Neural progenitor cell (in vitro differentiated cells): ENCODE measurements at places on chromosomes 5 and 9. TPM values are rescaled to one million over a fixed set of nuclear protein-coding genes. Genes with fewer than 3 reads are reported as not detected.
A peak's percentile ranks its signal among the peaks of the same experiment; 100 is the strongest.

DNA sequence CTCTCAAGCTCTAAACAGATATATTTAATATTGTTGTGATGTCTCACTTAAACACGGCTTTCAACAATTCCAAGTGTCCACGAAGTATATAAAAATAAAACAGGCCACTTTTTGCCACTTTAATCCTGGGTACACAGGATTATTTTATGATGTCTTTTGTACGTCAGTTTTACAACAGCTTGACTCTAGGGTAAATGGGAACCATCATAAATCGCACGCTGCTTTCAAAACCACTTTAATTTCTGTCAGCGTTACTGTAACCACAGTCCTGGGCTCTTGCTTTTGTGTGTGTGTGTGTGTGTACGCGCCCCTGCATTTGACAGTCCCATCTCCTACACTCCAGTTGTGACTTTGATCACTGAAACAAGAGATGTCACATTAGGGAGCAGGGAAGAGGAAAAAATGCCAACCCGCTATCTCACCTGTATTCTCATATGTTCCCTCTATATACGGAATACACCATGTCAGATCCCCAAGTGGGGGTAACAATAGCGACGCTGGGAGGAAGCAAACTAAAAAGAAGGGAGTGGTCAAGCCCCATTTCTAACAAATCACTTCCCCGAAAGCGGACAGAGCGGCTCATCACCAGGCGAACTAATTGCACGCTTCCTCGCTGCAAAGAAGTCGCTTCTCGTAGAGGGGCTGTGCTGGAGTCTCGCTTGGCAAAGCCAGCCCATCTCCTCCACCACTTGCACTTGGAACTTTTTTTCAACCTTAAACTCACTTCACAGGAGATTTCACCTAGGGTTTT lies 1.2 kb downstream of the BNC2 start:
- peak; percentile 63 for DNase-seq

GRCh38 chr9:92558612-92559374 lies 23.0 kb upstream of the ECM2 start:
- no peak for DNase-seq

MBLAC2 gene
- 5.1 and 5.7 TPM in 2 replicates for total RNA-seq

DNA sequence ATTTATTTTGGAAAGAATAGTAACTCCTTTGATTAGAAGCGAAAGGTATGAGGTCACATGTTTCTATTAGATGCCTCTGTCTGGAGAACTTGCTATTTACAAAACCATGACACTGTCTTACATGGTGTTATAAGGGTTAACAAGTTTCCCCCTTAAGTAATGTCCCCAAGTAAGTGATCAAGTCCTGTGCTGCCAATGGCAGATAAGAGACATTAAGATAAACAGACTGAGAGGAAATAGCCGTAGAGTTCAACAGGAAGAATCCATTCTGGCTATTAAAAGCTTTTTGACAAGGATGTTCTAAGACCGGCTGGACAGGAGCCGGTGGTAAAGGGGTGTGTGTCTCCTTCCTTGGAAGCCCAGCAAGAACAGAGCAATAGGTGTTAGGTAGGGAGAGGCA lies 257.5 kb downstream of the GADD45G start:
- no peak for DNase-seq

DNA sequence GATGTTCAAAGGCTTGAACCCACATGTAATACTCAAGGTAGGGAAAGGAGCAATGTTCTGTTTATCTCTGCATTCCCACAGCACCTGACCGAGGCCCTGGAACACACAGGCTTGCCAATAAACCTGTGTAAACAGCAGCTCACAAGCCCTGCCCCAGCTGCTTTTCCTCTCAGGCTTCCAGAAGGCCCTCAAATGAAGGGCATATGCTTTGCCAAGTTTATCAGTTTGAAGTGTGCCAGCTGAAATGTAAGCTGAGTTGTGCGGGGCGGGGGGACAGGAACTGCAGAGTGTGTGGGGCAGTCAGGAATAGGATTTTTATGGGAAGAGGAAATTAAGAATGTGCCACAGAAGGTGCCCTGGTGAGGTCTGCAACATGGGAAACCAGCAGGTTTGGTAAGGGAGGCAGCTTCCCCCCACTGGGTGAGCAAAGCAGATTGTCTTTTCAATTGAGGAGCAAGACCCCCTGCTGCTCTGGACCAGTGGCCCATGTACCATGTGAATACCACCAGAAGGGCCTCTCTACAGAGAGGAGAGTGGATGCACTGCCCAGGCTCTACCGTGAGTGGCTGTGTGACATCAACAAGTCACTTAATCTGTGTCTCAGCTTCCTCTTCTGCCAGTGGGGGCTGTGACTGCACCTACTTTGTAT lies 194.8 kb downstream of the SPOCK1 start:
- DNase-seq, result no peak
